DMS 273 treated with DMSO at 0.1 percent for 48 hours (cell line): ENCODE measurements at places on chromosomes 7 and 10.

DNA sequence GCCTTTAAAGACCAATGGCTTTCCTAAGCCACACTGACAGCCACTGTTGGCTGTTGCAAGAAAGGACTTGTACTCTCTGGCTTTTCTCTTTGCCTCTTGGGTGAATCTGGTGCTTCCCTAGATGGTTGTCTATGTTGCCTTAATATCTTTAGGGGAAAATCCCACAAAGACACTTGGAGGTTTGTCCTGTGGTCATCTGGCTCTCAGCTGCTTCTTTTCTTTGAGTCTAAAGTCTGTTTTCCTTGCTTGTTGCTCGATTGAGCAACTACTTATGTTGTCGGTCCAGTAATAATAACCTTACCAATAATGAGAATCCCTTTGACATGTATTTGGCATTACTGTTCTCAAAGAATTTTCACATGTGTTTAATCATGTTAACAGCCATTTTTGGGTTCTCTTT, 537.6 kb downstream of the LRMDA start:
- DNase-seq = no peak

DNA sequence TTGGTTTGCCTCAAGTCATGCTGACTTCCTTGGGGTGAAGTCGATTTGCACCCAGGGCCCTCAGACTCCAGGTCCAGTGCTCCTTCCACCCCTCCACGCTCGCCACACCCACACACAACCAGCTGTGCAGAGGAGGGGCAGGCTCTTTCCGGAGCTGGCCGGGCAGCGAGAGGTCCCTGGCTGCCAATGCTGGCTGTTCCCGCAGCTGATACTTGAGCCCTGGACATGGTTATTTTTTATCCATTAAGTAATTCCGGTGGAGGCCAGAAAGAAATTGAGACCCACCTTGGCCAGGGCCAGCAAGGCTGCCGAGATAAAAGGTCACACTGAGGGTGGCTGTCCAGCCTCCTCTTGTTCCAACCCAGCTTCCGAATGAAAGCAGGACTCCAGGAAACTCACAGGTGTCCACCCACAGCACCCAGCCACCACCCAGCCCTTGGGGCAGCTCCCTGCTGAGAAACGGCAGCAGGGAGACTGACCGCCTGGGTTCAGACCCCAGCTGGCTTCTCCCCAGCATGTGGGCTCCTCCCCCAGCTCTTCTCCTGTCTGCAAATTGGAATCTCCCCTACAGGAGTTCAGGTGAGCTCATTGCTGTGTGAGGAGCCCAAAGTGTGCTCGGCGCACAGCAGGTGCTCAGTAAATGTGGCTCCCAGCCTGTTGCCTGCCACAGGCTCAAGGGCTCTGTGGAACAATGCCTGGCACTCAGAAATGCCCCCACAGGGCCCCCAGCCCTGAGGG, 77.8 kb downstream of the PDGFA start:
- no peak for DNase-seq

DNA sequence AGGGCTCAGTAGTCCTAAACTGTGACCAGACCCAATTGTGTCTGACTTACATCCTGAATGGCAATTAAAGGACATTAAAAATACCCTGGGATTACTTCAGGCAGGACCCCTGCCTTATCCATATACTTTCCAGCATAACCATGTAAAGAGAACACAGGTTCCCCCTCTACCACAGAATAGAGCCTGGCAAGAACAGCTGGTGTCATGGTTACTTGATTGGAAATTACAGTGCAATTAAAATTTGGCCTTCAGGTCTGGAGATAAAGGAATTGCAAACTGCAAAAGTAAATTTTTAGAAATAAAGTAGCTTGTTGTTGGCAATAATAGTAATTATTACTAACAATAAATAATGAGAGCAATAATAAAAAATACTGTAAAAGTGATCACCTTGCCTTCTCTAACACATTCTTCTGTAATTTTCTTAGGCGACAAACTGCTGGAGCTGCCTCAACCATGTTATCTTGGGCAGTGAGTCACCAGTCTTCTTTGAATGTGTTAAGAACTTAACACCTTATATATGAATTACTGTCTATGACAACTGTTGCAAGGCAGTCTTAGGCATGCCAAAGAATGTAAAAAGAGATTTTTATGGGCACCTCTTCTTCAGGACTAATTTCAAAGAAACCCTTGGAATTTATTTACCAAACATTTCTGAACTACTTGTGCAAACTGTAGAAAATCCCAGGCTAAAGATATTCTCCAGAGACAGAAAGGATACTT, 53.7 kb downstream of the HIBADH start:
- DNase-seq = no peak

GRCh38 chr7:133863362-133864061, 263.6 kb upstream of the LRGUK start:
- DNase-seq = no peak

DNA sequence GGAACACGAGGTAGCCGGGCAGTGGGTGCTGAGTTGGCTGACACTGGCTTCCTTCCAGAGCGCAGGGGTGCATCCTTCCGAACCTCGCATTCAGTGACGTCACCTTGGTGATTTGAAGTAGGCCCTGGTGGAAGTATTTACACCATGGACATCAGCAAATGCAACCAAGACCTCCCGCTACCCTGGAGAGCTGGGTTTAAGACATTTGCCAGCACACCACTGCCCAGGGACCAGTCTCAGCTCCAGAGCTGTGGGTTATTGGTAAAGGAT, 106.4 kb upstream of the GPR26 start:
- DNase-seq = no peak

DNA sequence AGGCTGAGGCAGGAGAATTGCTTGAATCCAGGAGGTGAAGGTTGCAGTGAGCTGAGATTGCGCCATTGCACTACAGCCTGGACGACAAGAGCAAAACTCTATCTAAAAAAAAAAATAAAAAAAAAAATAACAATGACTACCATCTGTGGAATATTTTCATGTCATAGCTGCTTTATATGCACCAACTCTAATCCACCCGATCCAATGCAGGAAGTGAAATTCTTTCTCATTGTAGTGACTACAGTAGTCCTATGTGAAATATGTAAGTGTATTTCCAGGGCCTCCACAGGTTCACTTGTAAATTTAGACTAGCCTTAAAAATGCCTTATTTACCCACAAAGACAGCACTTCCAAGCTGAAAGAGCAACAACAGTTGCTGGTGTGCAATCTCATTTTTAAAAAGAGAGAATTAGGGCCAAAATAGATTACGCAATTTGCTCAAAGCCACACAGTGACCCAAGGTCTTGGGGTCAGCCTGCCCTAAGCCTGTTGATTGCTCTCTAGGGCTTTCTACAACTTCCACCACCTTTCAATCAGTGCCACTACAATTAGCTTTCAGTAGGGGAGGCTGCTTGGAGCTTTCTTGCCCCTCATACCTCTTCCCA, 25.8 kb upstream of the EGFR start:
- no peak for DNase-seq

DNA sequence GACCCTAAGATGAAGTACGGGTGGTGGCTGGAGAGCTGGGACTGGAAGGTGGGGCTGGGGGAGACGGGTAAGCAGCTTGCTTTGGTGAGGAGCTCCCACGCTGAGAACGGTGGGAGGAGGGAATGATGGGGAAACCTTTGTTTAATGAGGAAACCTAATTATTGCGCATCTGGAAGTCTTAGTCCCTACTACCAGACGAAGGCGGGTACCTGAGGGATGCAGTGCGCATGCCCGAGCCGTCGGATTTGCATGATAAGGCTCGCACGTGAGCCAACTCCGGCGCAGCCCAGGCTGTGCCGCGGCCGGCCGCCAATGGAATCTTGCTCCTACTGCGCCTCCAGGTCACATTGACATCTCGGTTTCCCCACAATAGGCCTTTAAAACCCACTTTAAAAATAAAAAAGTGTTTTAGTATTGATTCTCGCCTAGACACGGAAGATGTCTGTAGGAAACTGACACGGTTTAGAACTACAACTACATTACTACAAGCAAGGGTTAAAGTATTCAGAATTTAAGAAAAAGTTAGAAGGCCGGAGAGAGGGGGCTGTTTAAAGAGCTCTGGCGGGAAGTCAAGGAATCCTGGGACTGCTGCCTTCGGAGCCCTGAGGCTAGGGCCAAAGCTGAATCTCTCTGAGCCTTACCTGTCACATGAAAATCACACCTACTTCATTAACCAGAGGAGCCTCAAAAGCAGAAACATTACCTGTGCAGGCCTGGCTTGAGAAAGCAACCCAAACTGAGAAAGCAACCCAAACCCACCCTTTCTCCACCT, 12.1 kb upstream of the DLX6 start:
- no peak for DNase-seq

DNA sequence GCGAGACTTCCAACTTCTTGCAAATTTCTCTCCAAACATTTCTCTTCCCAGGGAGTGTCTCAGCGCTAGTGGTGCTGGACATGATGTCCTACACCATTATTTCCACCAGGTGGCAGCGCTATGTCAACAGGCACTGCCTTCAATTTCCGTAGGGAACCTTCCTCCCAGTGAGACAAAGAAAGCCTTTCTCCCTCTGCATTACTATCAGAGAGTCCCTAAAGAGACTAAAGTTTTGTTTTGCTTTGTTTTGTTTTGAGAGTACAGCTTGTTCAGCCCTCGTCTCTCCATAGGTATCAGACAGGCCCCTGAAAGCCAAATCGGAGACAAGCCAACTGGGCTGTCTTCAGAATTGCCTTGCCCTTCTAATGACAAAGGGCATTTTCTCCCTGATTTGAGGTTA, 44.2 kb upstream of the GGCT start:
- DNase-seq = peak; percentile 80

DNA sequence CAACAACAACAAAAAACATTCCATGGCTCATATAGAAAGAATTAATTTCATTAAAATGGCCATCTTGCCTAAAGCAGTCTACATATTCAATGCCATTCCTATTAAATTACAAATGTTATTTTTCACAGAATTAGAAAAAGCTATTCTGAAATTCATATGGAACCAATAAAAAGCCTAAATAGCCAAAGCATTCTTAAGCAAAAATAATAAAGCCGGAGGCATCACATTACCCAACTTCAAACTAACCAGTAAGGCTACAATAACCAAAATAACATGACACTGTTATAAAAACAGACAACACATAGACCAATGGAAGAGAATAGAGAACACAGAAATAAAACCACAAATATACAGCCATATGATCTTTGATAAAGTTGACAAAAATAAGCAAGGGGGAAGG, 330.4 kb downstream of the KIF20B start:
- no peak for DNase-seq

- no peak for DNase-seq
Measured at GRCh38 chr10:11355592-11355991, 255.9 kb downstream of the USP6NL start.

DNA sequence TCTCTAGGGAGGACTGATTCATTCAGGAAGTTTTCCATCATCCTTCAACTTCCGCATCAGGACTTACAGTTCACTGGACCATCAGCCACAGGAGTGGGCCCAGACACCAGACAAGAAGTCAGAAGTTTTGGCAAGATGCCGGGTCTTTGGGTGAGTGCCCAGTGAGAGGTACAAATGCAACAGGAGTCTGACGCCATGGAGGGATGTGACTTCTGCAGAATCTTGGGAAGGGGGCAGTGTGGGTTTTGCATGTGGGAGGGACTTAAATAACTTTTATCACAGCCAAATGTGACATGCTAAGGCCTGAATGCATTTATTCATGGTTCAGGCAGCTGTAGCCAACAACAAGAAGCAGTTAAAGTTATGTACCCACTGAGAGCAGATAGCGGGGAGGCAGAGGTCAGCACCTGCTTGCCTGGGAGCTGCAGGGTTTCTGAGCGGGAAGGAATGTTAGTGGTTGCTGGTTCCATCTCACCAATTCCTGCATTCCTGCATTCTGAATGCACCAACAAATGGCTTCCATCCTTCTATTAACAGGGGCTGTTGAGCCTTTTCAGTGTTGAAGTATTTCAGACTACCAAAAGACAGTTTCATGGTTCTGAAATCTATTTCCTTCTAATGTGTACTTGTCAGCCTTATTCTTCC, 375.2 kb downstream of the PAXIP1 start:
- no peak for DNase-seq

DNA sequence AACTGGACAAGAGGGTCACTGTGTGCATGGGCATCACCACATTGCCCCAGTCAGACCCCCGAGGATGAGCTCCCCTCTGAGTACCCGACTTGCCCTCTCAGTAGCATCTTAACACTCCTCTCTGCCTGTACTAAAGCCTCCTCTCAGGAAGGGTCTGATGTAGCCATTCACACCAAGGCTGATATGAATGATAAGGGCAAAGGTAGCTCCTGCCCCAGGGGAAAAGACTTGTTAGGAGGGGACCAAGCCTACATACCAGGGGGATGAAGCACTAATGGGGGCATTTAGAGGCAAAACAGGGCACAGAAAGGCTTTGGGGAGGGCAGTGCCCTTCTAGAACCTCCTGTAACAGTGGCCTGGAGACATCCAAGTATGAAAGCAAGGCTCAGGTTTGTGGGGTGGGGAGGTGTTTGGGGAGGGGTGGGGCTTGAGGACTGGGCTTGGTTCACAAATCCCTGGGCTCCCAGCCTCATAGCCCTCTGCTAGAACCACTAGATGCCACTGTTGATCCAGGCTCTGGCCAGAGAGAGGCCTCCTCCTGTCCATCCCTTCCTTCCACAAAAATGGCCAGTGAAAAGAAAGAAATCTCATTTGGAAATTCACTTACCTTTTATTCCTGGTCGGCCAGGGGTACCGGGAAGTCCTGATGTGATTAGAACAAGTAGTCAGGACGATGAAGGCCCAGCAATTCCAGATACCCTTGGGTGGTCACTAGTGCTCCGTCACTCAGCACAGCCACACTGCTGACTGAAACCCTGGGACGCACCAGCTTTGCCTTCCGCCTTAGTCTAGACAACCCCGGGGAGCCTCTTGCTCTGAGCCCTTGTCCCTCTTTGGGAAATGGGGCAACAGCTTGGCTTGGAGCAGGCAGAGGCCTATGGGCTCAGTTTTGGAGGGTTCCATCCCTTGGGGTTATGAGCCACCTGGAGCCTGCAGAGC, 40.3 kb downstream of the COL17A1 start:
- no peak for DNase-seq

GRCh38 chr7:33886149-33886623, 19.2 kb upstream of the BMPER start:
- no peak for DNase-seq

DNA sequence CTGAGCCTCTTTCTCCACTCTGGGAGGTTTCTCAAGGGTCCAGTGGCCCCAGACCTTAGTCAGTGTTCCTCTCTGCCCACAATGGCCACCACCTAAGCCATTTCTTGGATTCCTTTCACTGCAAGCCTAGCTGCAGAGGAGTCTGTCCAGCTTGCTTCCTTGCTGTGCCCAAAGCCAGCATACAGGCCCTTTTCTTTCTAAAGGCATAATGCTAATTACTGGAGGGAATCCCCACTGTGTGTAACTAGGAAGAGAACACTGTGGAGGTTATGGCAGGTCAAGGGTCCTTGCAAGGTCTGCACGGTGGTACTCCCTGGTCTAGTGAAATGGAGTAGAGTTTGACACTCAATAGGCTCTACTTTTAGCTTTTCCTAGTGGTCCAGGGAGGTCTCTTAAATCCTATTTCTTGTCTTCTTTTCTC, 70.4 kb upstream of the CC2D2B start:
- DNase-seq = no peak

GRCh38 chr10:115674496-115674895, 581.3 kb downstream of the ATRNL1 start:
- no peak for DNase-seq

GRCh38 chr7:44394636-44395035, 69.2 kb upstream of the CAMK2B start:
- DNase-seq = no peak

GRCh38 chr7:126529254-126529653, 723.5 kb downstream of the GRM8 start:
- no peak for DNase-seq

GRCh38 chr7:130242198-130243014, 24.3 kb upstream of the CPA2 start:
- DNase-seq = peak; percentile 22
